Astrocyte of the hippocampus (primary cell): ENCODE measurements at places on chromosomes 11 and 22.

GRCh38 chr11:119446434-119446833 is 23.5 kb upstream of the THY1 start:
- DNase-seq = no peak

DNA sequence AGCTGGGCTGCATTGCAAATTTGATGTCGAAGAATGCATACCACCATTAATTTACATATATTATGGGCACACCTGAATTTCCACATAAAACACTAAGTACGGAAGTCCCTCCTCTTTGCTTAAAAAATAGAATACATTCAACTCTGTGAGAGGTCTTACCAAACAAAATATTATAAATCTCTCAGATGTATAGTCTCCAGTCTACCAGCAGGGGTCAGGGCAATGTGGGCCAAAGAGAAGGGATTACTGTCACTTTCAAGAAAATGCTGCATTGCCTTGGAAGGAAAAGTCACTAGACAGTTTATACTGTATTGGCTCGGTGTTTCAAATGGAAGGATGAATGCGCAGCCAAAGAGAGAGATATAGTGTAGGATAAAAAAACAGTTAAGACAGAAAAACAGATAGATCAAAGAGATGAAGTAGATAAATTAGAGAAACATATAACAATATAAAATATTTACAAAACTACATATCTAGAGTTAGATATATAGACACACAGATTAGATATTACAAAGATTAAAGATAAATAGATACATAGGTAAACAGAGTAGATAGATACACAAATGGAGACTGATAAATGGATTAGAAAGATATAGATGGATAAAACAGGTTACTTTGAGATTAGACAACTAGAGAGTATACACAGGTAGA is 20.9 kb downstream of the SERGEF start:
- peak; percentile 70 for DNase-seq

DNA sequence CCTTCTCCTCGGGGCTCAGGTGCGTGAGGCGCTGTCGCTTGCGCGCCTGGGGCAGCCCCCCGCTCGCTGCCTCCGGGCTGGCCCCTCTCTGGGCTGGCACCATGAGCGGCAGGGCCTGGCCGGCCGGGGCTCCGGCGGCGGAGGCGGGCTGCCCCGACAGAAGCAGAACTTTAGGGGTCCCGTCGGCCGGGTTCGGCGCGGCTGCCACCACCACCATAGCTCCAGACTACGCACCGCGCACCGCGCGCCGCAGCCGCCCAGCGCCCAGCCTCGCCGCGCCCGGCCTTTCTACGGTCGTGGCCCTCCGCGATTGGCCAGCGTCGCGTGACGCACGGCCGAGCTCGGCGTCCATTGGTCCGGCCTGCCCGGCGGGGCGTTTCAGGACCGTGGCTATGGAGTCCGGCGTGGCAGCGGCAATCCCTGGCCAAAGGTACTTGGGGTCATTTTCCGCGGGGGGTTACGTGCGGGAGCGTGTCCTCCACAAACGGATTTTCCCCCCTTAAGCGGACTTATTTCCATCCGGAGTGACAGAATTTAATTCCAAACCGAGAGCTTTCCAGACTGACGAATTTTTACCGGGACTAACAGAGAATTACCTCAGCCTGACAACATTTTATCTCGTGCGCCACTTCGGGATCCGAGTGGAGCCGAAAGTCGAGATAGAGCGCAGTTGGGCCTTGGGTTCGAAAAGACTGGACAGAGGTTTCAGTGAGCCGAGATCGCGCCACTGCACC is at the start of gene XBP1:
XBP1 (minus strand) TSS at position 262 of the 734 bp plus-strand sequence.
- DNase-seq = peak; percentile 99

DNA sequence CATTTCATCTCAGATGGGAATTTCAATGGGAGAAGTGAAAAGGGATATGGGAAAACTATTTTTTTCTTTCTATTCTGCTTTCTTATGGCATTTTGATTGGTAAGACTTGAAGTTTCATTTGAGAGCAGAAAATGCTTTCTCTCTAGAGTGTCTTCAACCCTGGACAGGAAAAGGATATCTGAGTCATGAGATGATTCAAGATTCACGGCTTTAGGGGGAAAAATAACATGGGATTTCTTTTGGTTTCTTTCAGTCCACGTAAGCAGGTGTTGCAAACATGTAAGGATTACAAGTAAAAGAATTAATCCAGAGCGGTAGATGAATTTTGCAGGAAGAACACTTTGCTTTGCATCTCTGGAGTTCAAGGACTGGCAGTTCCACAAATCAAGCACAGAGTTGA is 1001.0 kb upstream of the TENM4 start:
- DNase-seq = no peak

DNA sequence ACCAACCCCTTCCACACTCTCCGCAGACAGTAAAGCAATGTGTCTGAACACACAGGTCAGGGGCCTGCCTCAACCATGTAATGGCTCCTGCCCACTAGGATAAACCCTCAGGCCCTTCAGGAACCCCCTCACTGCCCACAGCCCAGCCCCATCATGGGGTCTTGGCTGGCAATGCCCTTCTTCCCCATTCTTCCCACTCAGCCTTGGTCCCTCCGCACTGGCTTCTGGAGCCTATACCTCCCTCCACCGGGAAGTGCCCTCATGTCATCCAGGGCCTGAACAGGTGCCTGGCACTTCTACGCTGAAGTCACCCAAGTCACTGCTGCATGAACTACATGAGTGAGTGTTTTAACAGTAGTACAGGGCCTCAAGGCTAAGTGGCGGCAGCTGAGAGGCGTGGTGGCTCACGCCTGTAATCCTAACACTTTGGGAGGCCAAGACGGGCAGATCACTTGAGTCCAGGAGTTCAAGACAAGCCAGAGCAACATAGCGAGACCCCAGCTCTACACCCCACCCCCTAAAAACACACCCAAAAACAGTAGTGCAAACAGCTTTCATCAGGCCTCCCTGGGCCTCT is 74.8 kb upstream of the PITPNB start:
- DNase-seq = no peak

DNA sequence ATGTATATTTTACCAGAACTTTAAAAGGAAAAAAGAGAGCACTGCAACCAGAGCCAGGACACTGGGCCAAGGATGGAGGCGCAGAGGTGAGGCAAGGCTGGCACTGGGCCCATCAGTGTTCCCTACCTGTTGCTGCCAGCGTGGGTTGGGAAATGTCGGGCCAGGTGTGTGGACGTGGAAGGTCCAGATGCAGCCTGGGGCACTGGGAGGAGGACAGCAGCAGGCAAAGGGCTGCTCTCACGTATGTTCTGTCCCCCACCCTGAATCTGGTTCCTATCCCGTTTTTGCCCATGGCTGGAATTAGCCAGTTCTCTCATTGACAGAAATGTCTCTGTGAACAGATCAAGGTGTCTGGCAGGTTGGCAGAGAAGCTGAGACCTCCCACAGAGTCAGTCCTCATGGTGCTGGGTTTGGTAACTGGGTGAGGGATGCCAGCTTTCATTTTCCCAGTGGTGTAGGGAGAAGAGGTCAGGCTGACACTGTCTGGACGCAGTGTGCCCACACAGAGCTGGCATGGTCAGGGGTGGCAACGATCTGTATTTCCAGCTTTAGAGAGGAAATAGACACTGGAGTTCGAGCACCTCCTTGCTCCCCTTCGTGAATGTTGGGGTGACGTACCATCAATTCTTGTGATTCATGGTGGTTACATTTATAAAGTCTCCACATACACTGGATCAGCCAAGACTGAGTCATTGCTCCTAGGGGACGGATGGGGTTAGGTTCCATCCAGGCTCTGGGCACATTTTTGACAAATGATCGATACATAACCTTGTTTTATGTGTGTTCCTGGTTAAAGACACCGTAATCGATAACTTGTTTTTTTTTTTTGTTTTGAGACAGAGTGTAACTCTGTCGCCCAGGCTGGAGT is 4.3 kb upstream of the PNPLA3 start:
- peak; percentile 57 for DNase-seq

- DNase-seq = peak; percentile 85
Measured at GRCh38 chr11:41382927-41383326, 76.5 kb downstream of the LRRC4C start.

- no peak for DNase-seq
Measured at GRCh38 chr11:72244060-72244360, at the start of gene PHOX2A. Gene PHOX2A, minus strand, starts transcription at chr11:72244176. Its CDS starts 172 bp downstream, at chr11:72244004.

DNA sequence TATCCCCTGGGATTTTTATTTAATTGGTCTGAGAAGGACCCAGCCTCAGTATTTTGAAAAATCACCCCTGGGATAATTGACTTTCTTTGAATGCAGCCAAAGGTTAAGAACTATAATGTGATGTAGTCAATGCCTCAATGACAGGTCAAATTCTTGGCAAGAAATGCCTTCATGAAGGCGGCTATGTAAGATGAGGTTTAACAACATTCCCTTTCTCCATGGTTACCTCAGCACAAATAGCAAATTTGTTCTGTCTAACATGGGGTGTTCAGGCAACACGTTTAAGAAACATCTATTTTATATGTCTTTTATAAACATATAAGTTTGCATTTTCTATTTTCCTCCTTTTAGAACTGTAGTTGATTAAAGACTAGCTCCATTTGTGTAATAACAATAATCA is 5.3 kb downstream of the SLN start:
- DNase-seq = peak; percentile 65

- no peak for DNase-seq
Measured at GRCh38 chr11:69654001-69654659, 13.2 kb downstream of the CCND1 start.

GRCh38 chr22:49334449-49334789 is 493.3 kb downstream of the BRD1 start:
- DNase-seq = no peak

GRCh38 chr11:2929531-2929949 is 320 bp upstream of the PHLDA2 start:
- DNase-seq = peak; percentile 87

GRCh38 chr11:559020-559620 is 1.4 kb downstream of the LMNTD2 start:
- no peak for DNase-seq

- no peak for DNase-seq
Measured at GRCh38 chr11:104763930-104764709, 134.1 kb downstream of the CASP12 start.
